ENCODE measurements at places on chromosomes 16 and 17.

- no peak for DNase-seq
Observed at GRCh38 chr16:72905581-72905980, 142.3 kb downstream of the ZFHX3 start.

DNA sequence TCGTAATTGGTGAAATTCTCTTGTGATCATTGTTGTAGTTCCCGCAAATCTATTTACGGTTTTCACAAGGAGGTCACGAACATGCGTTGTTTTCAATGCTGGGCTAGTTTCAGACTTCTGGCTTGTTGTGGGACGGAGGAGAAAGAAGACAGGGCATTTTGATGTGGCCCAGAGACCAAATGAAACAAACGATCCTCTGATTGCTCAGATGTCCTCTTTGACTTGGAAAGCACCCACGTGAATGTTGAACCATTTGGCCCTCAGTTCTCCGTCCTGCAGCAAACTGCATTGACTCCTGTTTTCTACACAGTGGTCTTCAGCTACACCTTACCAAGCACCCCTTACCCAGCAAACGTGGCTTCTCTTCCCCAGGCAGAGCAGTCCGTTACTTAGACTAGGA is 391.0 kb downstream of the WWOX start:
- no peak for DNase-seq

GRCh38 chr17:49899191-49899485 is 51.3 kb upstream of the TAC4 start:
- DNase-seq = no peak

DNA sequence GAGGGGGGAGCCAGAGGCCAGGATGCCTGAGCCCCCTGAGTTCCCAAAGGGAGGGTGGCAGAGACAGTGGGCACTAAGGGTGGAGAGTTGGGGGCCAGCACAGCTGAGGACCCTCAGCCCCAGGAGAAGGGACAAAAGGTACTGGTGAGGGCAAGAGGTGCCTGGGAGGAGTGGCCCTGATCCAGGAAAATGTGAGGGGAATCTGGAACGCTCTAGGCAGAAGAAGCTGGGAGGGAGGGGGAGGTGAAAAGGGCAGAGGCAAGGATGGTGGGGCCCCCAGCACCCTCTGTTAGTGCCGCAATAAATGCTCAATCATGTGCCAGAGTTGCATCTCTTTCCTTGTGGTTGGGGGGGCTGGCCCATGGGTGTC is 1.1 kb downstream of the TCAP start:
- DNase-seq = no peak

GRCh38 chr16:24745391-24745790 is 15.9 kb downstream of the TNRC6A start:
- DNase-seq = no peak

GRCh38 chr16:66420396-66420795 is 6.7 kb upstream of the BEAN1 start:
- no peak for DNase-seq

DNA sequence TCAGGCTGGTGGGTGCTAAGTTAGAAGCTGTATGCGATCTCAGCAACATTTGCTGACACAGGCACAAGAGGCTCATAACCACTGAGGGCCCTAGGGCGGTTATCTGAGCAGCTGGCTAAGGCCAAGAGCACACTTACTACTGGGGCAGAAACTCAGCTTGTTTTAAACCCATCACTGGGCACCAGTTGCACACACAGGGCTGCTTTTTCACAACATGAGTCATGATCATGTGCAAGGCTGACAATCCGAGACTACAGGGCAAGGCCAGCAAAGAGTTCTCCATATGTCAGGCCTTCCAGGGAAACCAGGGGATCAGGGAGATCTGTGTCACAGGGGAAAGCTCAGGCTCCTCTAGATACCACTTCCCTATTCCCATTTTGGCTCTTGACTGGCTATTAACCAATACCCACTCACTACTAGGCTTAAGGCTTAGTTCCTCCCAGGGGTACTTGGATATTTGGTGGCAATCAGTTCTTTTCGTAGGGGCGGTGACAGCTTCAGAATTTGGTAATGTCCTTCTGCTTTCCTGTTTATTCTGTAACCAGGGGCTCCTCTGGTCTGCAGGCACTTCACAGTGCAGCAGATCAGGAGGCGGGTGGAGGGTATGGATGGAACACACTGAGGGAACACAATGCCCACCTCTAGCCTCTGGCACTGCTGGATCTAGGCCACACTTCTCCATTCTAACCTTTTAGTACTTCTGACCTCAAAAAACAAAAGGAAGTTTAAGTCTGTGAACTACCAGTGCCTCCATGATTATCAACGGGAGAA is 44.9 kb upstream of the ERN1 start:
- DNase-seq = no peak

GRCh38 chr17:72215928-72216327 is 95.1 kb downstream of the SOX9 start:
- DNase-seq = no peak

GRCh38 chr17:39962642-39963220 is at the start of gene GSDMA:
TSS of gene GSDMA (plus strand) at chr17:39963004. CDS start at chr17:39965688, 2,684 bp downstream.
- DNase-seq = no peak

DNA sequence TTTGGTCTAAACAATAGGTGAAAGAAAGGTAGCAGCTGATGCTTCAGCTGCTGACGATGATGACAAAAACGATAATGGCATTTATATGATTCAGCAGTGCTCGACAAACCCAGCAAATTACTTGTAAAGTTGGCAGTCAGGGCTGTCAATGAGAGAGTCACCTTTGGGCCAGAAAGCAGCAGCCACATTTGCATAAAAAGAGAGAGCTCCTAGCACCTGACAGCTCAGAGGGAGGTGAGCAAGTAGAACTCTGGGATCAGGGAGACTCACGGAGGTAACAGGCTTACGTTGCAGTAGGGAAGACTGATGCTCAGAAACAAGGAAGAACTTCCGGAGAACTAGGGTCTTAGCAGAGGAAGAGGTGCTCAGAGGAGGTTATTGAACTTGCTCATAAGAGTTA is 291.9 kb upstream of the ZFHX3 start:
- DNase-seq = no peak

GRCh38 chr16:50842589-50842988 is 100.7 kb downstream of the CYLD start:
- DNase-seq = no peak

DNA sequence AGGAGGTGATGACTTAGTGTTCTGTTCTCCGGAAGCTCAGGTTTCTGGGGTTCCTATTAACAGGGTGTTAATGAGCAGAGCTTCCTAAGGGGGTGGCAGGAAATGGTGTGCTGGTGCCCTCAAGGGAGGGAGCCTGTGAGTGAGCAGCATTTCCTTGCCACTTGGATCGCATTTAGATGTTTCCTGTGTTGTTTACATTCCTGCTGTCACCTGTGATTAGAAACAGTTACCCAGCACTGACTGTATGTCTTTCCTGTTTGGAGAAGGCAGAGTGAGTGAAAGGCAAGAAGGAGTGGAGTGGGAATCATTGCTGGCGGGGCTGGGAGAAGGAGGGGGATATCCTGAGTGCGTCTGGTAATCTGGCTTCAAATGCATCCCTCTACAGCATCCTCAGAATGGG is 214.6 kb downstream of the CCDC182 start:
- DNase-seq = no peak

DNA sequence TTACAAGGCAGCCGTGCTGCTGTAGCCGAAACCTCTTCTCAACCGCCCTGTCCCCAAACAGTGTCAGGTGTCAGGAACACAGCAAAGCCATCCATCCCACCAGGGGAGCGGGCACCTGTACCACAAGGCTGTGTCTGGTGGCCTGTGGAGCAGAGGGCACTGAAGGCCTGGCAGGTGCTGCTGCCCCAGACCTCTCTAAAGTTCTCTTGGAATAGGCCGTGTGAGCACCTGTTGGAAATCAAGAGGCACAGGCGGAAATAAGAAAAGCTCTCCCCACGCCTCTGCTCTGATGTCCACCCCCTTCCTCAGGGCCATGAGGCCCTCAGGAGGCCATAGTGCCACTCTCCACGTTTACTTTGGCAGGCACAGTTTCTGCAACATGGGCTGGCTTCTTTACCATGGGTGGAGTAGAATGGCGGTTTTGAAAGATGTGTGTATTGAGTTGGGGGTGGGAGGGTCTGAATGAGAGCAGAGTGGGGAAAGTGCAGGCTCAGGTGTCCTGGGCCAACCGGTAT is 99.9 kb upstream of the ZNF750 start:
- no peak for DNase-seq

GRCh38 chr17:59355030-59355701 is 23.7 kb downstream of the YPEL2 start:
- DNase-seq = no peak

DNA sequence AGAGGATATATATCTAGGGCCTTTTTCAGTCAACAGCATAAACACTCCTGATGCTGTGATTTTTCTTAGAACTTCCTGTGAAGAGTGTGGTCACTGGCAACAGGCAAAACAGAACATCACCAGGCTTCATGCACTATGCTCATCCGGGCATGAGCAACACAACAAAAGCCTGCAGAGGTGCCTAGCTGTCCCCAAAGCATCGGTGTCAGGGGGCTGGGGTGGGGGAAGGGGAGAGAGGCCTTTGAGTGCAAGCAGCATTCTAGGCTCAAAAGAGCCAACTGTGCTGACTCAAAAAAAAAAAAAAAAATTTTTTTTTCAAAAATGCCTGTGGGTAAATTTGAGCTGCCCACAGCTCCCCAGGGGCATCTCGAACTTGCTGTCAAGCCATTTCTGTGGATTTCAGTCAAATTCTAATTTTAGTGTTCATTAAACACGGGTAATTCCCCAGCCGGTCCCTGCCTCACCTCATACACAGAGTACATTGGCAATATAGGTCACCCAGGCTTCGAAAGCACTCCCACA is 194.6 kb upstream of the DYNLRB2 start:
- DNase-seq = no peak

GRCh38 chr16:22670551-22671041 is 143.4 kb upstream of the HS3ST2 start:
- no peak for DNase-seq

DNA sequence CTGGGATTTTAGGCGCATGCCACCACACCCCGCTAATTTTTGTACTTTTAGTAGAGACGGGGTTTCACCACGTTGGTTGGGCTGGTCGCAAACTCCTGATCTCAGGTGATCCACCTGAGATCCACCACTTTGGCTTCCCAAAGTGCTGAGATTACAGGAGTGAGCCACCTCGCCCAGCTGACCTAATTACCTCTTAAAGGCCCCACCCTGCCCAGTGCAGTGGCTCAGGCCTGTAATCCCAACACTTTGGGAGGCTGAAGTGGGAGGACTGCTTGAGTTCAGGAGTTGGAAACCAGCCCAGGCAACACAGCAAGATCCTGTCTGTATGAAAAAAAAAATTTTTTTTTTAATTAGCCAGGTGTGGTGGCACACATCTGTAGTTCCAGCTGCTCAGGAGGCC is 2.9 kb upstream of the COASY start:
- DNase-seq = no peak

DNA sequence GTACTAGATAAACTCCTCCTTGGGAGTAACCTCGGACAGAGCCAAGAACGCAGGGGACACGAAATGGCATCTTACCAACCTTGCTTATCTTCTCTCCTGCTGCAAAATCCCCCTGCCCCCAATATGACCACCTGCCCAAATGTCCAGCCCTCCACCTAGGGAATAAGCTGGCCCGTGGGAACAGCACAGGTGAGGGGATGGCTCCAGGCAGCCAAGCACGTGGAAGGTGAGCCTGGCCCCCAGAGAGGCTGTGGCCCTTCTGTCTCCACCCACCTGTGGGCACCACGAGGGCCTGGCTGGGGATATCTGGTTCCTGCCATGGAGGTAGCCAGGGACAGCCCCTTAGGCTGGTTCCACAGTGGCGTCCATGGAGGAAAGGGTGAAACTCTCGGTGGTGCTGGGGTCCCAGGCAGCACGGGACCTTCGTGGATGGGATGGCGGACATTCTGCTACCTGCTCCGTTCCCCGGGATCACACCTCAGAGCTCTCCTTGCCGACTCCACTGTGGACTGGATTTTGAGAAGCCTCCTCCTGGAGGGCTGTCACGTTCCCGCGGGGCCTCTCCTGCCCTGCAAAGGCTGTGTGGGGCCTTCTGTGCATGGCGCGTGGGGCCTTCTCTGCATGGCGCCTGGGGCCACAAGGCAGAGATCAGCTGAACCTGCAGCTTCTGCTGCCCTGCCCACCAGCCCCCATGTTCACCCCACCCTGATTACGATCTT is 388.5 kb upstream of the TNRC6C start:
- no peak for DNase-seq

DNA sequence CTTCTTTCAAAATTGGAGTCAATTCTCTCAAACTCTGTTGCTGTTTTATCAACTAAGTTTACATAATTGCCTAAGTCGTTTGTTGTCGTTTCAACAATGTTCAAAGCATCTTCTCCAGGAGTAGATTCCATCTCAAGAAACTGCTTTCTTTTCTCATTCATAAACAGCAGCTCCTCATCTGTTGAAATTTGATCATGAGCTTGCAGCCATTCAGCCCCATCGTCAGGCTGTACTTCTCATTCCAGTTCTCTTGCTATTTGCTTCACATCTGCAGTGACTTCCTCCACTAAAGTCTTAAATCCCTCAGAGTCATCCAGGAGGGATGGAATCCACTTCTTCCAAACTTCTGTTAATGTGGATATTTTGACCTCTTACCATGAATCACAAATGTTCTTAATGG is 230.6 kb downstream of the IRF8 start:
- DNase-seq = no peak

- DNase-seq = no peak
Observed at GRCh38 chr17:65027305-65027704, 29.2 kb downstream of the GNA13 start.

GRCh38 chr16:24966634-24967033 is 48.5 kb downstream of the ARHGAP17 start:
- DNase-seq = no peak

- DNase-seq = no peak
Observed at GRCh38 chr17:77356690-77357201, 216.0 kb downstream of the SEC14L1 start.

- DNase-seq = no peak
Observed at GRCh38 chr16:3912373-3912772, 31.9 kb upstream of the CREBBP start.

GRCh38 chr16:73043828-73044467 is 4.0 kb downstream of the ZFHX3 start:
- no peak for DNase-seq

DNA sequence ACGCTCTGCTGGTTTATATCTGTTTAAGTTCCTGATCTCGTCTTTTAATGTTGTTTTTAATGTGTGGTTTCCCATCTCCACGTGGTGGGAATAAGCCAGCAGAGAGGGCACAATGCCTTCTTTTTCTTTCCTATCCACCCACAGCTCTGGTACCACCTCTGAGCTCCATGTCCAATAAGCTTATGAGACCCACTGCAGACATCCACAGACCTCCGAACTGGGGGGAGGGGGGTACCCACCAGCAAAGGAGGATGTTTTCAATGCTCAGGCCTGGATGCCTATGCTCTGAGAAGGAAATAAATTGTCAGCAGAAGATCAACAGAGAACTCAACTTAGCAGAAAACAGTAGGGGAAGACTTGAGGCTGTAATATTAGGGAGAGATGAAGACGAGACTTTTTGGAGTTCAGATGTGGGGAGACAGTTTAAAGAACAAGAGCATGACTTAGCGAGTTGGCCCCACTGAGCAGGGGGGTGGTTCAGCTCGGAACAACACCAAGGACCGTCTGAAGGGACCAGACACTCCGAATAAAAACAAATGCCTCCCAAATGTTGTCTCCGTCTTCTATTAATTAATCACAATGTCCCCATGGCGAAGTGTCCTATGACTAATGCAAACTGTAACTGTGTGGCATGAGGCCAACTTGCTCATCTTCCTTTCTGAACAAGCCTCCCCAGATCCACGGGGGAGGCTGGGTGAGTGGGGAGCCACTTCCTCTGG is 62.7 kb downstream of the GAS7 start:
- DNase-seq = no peak

GRCh38 chr16:9039210-9039609 is 52.2 kb upstream of the HAPSTR1 start:
- no peak for DNase-seq

Measured in AG04449 (cell line).